ENCODE measurements at places on chromosomes 7 and 10. TPM values are rescaled to one million over a fixed set of nuclear protein-coding genes. Genes with fewer than 3 reads are reported as not detected.

Gene MUC12
- 8.7 TPM for total RNA-seq

Gene EBLN1
- total RNA-seq = not detected

Gene ADAMTS14
- 0.06 TPM for total RNA-seq

Gene TRPV6
- not detected for total RNA-seq

Gene TBL2
- 70.2 TPM for total RNA-seq

Gene AASS
- total RNA-seq = 39.8 TPM

Gene DENND2A
- total RNA-seq = 5.4 TPM

Gene SPDYE2B
- total RNA-seq = not detected

Gene DKK1
- 44.7 TPM for total RNA-seq

Gene LIPN
- not detected for total RNA-seq

Gene TRUB1
- 17.5 TPM for total RNA-seq

Gene AGMO
- not detected for total RNA-seq

Gene VWA2
- total RNA-seq = not detected

Gene PNLIPRP1
- not detected for total RNA-seq

Gene CDK14
- 14.1 TPM for total RNA-seq

Gene LRRTM3
- not detected for total RNA-seq

Gene NPFFR1
- total RNA-seq = not detected

Gene GIMAP5
- total RNA-seq = 0.24 TPM

Gene AS3MT
- 0.34 TPM for total RNA-seq

Gene BAMBI
- 31.5 TPM for total RNA-seq

Gene BTAF1
- total RNA-seq = 16.4 TPM

Gene FLNC
- total RNA-seq = 67.5 TPM

Gene TUBAL3
- total RNA-seq = 0.23 TPM

Gene HABP2
- not detected for total RNA-seq

Gene PDE6C
- total RNA-seq = not detected
